ENCODE measurements at places on chromosomes 1 and 21.

DNA sequence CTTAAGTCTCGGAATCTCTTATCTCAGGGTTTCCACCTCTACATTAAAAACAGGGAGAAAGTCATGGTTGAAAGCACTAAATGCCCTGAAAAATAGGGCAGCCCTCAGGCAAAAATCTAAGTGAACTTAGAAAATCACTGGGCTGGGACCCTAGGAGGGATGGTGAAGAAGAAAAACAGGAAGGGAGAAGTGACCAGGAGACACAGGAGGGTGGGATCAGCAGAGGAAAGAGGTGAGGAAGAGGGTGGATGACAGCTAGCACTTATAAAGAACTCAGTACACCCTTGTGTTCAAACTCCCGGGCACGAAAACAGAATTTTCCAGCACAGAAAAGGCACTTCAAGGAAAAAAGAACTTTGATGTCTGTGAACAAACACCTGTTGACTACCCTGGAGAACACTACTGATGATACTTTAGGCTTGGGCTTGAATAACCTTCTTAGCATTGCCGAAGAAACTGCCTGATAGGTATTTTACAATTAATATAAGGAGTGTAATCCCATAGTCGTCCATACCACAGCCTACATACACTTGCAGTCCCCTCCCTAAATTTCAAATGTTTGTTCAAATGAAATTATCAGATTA lies 2.0 kb downstream of the CHML start:
- DNase-seq: no peak

- DNase-seq: no peak
Observed at GRCh38 chr21:22813201-22813600, 1815.0 kb downstream of the NCAM2 start.

GRCh38 chr1:112674440-112674985 lies at the start of gene MOV10:
Gene MOV10 (plus strand): TSS chr1:112674659. CDS start chr1:112674913, 254 bp downstream.
- DNase-seq: peak; percentile 80

DNA sequence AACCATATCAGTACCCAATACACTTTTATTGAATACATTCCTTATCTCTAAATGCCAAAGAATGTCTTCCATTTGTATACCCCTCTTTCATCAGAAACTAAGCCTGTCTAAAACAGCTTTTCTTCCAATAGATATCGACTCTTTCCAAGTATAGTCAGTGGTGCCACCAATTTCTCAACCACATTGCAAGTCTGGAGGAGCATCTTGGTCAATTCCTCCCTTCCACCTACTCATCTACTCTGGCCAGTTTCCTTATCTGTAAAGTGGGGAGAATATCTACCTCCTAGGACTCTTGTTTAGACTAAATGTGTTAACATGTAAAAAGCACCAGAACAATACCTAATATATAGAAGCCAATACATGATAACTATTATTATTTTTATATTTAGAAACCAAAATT lies 28.5 kb upstream of the FGGY start:
- DNase-seq: peak; percentile 68

GRCh38 chr1:228037401-228038386 lies 30.9 kb downstream of the WNT3A start:
- DNase-seq: peak; percentile 50

DNA sequence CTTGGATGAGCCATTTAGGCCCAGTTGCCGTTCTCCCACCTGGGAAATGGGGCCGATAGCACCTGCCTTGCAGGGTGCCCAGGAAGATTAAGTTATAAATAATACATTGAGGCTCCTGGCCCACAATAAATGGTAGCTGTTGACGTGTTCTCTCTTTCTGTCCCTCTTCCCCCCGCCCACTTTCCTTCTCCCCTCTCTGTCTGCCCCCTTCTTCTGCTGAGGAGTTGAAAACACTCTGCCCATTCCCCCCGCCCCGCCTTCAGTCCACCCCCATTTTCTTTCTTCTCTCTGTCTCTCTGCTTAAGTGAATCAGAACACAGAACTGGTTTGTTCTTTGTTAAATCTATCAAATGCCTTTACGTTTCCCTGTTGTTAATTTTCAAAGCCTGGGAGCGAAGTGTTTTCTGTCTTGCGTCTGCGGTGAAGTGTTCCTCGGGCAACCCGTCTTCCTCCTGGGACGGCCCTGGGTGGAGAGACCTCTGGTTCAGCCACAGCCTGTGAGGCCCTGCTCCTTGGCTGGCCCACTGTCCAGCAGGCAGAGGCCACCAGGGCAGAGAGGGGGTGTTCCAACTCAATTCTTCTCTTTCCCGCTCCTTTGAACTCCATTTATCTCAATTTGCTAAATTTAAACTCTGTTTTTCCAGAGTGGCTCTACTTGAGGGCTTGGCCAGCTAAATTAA lies 29.3 kb upstream of the SELENON start:
- DNase-seq: no peak

DNA sequence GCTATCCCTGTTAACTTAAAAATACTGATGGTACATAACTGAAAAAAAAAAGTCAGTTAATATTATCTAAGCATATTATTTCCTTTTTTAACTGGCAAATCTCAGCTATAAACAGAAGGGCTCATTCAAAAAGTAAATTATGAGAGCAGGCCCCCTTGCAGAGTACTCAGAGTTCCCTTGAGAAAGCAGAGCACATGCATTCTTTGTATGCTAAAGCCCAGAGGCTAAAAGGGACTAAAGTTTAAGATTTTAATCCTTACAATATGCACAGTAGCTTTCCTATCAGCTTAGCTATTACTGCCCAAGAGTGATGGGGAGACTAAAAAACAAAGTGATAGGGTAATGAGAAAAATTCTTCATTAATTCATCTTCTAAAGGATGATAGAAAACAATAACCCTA lies 18.5 kb downstream of the SLC16A1 start:
- DNase-seq: no peak

DNA sequence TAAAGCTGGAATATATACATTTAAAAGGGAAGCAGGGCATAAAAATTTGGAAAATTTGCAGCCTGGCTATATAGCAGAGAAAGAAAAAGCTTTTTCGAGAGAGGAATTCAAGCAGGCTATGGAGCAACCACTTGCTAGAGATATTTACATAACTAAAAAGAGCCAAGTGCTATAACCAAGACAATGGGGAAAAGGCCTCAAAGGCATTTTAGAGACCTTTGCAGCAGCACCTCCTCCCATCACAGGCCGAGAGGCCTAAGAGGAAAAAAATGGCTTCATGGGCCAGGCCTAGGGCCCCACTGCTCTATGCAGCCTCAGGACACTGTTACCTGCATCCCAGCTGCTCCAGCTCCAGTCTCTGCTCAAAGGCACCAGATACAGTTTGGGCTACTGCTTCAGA lies 37.0 kb downstream of the CAPN9 start:
- DNase-seq: no peak

GRCh38 chr1:76170513-76170912 lies 96.0 kb downstream of the ST6GALNAC3 start:
- no peak for DNase-seq

GRCh38 chr1:244341455-244342450 lies 110.0 kb downstream of the ADSS2 start:
- DNase-seq: peak; percentile 86

DNA sequence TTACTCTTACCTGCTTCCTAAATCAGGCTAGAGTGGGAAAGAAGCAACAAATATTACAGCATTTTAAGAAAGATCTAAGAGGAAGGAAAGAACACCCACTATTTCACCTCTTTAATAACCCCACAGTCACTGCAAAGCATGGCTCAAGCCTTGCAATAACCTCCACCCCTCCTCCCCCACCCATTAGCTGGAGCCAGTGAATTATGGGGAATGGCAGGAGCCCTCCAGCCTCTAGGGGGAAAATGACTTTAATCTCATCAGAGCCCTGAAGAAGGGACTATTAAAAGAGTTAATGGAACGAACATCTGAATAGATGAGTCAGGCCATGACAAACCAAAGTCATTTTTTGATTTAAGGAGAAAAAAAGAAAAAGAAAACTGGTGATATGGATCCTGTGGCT lies 630.7 kb upstream of the PLXNA2 start:
- no peak for DNase-seq

- DNase-seq: no peak
Observed at GRCh38 chr1:43536196-43536863, 5.6 kb downstream of the PTPRF start.

- no peak for DNase-seq
Observed at GRCh38 chr1:156425943-156426342, 56.9 kb downstream of the RHBG start.

GRCh38 chr1:89085781-89086180 lies 20.8 kb upstream of the GBP1 start:
- peak; percentile 81 for DNase-seq

GRCh38 chr1:213676736-213677135 lies 311.0 kb upstream of the PROX1 start:
- no peak for DNase-seq

DNA sequence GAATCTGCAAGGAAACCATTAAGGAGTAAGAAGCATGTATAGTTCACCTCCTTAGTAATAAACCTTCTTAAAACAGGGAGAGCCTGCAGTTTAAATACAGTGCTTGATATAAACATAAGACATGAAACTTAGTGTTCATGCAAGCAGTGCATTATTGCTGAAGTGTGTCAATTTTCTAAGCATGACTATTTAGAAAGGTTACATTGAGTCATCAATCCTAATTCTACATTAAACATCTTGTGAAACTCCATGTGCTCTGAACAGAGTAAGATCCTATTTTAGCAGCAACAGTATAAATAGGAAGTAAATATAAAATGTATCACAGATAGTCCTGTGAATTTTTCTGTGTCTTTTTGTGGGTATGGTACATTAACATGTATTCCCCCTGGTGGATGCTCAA lies 135.5 kb downstream of the ESRRG start:
- no peak for DNase-seq

- no peak for DNase-seq
Observed at GRCh38 chr1:16374266-16374665, 7.2 kb downstream of the SZRD1 start.
